ENCODE measurements at places on chromosomes 5 and 9.

GRCh38 chr5:96282020-96282419 lies 151.0 kb downstream of the PCSK1 start:
- no peak for DNase-seq

DNA sequence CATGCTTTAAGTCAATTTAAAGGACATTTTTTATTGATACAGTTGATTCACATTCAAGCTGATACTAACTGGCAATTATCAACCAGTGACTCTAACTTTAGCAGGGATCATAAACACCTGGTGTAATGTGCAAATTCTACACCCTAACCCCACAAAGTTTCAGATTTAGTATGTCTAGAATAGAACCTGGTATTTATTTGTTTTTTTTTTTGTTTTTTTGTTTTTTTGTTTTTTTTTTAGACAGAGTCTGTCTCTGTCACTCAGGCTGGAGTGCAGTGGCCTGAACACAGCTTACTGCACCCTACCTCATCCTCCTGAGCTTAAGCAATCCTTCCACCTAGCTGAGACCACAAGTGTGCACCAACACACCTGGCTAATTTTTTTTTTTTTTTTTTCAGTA lies 311.2 kb upstream of the SEMA6A start:
- DNase-seq = no peak

DNA sequence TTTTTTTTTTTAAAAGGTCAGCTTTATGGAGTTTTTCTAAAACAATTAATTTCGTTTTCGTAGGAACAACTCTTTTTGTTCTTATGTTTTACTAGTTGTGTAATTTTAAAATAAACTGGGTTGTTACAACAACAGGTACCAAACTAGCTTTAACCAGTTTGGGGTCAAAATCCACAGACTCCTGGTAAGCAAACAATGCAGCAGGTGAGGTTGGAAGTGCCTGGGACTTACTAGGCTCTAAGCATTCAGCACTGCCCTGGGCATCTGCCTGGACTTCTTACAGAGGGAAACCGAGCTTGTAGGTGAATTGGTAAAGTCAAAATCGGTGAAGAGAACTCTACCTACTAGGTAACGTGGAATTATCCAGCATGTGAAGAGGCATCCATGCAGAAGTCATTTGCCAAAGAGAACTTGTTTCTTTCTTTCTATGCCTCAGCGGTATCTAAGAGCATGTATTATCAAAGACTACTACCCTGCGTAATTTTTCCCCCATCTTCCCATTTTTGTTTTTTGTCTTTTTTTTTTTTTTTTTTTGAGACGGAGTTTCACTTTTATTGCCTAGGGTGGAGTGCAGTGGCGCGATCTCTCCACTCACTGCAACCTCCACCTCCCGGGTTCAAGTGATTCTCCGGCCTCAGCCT lies 145.4 kb downstream of the KCTD16 start:
- no peak for DNase-seq

DNA sequence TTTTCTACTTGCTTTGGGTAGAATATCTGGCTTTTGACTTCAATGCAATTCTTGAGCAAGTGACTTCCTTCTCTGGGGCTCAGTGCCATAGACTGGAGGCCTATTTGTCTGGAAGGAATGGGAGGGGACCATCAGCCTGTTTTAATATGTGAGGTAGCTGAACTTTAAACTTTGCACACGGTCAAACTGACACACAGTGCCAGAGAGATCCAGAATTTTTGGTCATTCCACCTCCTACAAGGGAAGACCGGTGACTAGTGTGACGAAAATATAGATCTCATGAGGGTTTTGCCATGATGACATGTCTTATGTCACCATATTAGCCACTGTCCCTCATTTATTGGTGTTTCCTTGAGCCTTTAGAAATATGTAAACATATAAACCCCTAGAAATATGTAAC lies 44.6 kb upstream of the ZSWIM6 start:
- DNase-seq = no peak

DNA sequence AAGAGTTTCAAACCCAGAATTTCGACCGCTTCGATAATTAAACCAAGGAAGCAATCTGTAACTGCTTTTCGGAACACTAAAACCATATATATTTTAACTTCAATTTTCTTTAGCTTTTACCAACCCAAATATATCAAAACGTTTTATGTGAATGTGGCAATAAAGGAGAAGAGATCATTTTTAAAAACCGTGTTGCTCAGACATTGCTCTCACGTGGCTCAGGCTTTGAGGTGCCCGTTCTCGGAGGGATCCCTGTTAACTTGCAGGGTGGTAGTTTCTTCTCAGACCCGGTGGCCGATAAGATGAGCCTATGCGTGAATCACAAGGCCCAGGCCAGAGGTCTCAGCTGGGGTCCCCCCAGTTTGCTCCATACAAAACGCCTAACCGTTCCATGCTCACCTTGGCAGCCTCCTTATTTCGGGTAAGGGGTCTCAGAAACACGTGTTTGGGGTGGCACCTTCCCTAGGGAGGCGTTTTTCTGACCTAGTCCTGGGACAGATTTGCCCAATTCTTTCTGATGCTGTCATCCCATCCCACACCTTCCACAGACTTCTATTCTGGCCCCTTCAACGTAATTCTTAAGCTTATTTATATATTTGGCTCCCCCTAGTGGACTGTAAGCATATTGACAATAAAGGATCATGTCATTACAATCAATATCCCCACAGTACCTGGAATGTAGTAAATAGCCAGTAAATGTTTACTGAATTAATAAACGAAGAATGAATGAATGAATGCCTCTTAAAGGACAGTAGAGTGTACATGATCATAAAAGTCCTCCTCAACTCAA lies 48.1 kb downstream of the THBS4 start:
- peak; percentile 5 for DNase-seq

- DNase-seq = no peak
Measured at GRCh38 chr5:135150767-135151166, 116.7 kb upstream of the PITX1 start.

GRCh38 chr9:68998385-68998784 lies 15.5 kb downstream of the PRKACG start:
- no peak for DNase-seq

GRCh38 chr5:176542596-176543427 lies 5.6 kb upstream of the RNF44 start:
- DNase-seq = peak; percentile 22

DNA sequence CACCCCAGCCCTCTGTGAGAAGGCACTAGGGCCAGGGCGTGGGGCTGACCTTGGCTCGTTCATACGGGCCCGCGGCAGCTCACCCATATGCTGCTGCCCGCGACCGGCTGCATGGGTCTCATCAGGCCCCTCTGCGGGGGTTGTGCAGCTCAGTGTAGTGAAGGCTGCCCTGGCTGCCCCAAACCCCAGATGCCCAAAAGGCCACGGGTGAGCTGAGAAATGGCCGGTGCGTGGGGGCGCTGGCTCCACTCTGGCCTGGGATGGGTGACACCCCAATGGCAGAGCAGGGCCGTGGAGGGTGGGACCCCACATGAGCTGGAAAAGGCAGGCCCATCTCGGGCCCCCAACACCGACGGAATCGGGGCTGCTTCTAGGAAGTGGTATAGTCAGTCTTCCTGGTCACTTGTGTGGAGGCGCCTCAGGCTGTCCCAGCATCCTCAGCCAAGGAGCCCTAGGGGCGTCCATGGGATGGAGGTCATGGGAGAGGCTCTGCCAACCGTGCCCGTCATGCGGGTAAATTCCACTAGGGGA lies 19.4 kb upstream of the LRRC14B start:
- DNase-seq = no peak

GRCh38 chr5:140258016-140258415 lies 44.9 kb downstream of the PFDN1 start:
- DNase-seq = no peak

GRCh38 chr5:165029099-165029870 lies 1523.9 kb downstream of the MAT2B start:
- no peak for DNase-seq

DNA sequence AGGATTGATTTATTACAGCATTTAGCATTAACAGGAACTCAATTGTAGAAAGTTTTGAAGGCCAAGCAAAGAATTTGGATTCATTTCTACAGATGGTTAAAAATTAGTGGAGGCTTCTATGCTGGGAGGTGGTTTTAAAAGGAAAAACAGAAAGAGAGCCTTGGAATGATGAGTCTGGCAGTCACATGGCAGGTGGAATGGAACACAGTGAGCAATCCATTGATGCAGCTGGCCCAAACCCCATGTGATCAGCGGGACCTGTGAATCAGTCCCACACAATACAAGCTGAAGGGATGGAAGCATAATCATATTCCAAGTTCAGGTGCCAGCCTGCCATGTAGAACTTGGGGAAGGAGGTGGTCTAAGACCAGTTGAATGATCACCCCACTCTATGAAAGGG lies 147.9 kb downstream of the PIP5K1B start:
- no peak for DNase-seq

Data from effector memory CD4-positive, alpha-beta T cell (primary cell).